ENCODE measurements at places on chromosomes 1 and 21.

DNA sequence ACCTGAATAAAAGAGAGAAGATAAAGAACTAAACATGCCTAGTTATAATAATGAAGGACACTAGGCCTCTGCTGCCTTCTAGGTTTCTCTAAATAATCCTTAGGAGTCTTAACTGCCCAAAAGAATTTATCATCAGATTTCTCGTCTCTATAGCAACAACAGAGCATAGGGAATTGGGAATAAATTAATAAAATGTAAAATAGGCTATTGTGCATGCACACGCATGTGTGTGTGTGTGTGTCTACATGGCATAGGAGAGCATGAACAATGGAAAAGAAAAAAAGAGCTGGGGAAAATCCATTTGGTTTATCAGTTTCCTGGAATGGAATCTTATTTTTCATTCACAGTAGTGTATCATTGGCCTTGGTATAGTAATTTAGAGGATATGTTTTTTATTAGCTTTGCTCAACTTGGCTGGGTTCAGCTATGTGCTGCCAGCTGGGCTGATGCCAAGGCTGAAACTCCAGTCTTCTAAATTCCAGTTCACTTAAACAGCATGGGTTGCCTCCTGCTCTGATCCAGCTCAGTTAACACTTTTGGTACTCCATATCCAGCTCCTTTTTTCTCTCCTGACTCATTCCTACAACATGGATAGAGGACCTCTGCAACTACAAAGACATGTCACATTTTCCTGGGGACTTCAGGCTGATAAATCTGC lies 80.6 kb upstream of the SLFNL1 start:
- no peak for DNase-seq

GRCh38 chr1:50177994-50178393 lies 69.3 kb downstream of the ELAVL4 start:
- no peak for DNase-seq

- DNase-seq: peak; percentile 9
These were observed 25.5 kb upstream of the MTMR11 start for GRCh38 chr1:149962039-149962647.

- DNase-seq: no peak
These were observed 124.7 kb downstream of the SYT2 start for GRCh38 chr1:202585590-202585933.

DNA sequence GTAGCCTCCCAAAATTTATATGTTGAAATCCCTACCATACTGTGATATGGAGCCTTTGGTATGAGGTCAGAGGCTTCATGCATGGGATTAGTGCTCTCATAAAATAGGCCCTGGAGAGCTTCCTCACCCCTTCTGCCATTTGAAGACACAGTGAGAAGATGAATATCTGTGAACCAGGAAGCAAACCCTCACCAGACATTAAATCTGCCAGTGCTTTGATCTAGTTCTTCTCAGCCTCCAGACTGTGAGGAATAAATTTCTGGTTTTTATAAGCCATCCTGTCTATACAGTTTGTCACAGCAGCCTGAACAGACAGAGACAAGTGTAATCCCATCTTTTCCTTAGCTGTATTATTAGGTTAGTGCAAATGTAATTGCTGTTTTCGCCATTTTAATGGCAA lies 88.4 kb downstream of the OLFML2B start:
- DNase-seq: no peak

DNA sequence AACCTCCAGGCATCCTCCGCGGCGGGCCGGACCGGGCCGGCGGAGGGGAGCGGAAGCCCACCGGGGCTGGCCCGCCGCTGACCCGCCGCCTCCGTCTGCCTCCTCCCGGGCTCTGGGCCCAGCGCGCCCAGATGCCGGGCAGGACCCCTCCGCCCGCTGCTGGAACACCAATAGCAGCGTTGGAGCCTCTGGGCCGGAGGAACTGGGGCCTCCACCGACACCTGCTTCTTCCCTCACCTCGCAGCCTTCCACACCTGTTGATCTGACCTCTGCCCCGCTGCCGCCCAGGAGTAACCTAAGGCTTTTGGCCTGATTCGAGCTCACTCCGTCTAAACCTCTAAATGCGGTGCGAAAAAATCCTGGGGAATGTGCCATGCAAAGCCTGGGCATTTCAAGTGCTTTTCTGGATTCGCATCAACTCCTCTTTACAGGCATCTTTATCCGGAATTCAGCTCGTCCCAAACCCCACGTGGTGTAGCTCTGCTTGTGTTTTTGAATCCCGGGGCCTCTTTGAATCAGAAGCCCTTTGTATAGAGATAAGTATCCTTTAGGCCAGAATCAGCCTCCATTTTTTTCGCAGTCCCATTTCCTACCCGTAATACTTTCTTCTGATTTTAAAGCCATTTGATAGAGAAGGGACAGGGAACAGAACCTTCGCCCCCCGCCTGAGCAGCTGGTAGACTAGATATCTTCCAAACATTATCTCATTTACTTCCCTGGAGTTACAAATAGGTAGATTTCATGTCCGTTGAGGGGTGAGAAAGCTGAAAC lies 680 bp upstream of the CNN3 start:
- DNase-seq: no peak

DNA sequence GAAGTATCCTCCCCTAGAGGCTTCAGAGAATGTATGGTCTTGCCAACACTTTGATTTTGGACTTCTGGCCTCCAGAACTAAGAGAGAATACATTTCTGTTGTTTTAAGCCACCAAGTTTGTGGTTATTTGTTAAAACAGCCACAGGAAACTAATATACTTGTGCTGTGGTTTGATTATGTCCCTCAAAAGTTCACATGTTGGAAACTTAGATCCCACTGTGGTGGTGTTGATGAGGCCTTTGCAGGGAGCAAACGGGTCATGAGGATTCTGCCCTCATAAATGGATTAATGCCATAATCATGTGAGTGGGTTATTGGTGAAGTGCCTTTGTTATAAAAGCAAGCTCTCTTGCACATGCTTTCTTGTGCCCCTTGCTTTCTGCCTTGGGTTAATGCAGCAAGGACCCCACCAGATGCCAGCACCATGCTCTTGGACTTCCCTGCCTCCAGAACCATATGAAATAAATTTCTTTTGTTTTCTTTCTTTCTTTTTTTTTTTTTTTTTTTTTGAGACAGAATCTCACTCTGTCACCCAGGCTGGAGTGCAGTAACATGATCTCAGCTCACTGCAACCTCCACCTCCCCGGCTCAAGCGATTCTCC lies 157.3 kb downstream of the CLIC6 start:
- no peak for DNase-seq

DNA sequence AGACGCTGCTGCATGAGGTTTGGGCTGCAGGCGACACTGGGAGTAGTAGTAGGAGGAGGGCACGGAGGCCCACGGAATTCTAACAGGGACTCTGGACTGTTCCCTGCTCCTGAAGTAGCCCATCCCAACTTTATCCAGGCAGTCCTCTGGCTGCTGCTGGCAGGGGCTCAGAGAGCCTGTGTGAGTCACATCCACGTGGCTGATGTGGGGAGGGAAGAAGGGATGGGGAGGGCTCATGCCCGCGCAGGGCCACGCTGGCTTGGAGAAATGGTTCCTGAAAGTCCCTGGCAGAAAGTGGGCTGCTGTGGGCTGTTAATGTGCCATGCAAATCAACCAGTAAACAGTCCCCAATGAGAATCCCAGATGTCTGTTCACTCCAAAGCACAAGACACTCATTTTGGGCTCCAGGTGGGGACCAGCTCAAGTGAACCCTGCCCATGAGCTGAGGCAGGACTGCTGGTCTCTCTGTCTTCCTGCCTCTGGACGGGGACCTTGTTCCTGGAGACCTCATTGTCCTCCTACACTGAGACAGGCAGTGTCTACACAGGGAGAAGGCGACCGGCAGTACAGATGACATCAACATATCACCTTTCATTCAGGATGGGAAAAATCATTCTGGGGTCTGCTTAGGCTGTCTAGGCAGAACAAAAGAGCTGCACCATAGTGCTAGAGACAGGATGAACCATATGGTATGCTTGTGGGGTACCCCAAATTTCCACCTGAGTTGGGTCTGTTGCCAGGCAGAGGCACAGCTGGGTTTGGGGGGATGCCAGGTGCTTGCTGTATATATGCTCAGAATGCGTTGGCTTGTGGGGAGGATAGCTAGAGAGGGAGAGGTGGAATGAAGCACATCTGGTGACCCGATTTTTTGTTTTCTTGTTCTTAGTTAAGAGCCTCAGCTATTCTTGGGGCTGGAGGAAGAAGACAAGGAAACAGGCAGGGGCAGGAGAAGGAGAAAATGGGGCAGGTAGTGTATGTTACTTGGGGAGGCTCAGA lies 57.9 kb upstream of the FMOD start:
- no peak for DNase-seq

DNA sequence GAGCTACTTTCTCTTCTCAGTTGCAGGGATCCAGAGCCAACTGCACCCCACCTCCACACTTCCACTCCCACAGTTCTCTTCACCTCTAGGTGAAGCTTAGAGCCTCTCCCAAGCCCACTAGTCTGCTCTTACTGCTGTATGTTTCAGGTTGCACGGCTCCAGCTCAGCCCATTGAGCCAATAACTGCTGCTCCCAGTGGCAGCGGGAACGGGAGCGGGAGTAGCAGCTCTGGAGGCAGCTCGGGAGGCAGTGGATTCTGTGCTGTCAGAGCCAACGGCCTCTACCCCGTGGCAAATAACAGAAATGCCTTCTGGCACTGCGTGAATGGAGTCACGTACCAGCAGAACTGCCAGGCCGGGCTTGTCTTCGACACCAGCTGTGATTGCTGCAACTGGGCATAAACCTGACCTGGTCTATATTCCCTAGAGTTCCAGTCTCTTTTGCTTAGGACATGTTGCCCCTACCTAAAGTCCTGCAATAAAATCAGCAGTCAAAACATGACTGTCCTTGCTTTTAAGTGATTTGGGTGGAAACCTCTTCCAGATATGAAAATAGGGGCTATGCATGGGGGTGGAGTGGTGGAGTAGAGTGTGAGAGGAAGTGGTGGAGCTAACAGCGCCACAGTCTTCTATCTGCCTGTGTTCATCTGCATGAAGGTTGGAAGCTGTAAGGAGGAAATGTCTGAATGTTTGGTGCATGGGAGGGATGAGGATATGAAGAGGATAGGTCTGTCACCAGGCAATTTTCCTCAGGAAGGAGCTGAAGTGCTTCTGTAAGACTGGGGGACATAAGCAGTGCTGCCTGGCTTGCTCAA lies 29.6 kb downstream of the CHIA start:
- DNase-seq: no peak

DNA sequence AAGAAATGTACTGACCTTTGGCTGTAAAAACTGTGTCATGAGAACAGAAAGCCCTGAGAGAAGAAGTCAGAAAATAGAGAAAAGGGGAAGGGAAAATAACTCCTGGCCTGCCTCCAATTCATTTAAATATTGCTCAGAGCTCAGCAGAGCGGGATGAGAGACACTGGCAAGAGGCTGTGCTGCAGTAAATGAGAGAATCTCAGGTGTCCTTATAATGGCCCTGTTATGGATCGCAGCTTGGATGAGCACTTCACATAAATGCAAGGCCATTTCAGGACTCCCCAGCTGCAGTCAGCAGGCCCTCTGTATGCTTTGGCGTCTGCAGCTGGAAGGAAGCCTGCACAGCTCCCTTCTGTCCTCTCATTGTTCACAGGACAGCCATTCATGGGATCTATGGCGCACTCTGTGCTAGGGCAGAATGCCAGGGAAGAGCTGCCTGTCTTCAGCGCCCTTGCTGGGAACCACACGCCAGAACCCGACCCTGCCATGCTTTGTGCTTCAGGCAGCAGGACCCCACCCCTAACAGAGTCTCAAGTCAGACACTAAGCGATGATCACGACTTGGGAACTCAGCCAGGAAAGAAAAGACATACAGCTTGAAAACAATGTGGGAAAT lies 20.7 kb upstream of the ABCB10 start:
- DNase-seq: no peak

GRCh38 chr1:36663772-36664430 lies 181.2 kb upstream of the CSF3R start:
- no peak for DNase-seq

- DNase-seq: no peak
These were observed 30.1 kb upstream of the RUNX1 start for GRCh38 chr21:35079181-35079580.

DNA sequence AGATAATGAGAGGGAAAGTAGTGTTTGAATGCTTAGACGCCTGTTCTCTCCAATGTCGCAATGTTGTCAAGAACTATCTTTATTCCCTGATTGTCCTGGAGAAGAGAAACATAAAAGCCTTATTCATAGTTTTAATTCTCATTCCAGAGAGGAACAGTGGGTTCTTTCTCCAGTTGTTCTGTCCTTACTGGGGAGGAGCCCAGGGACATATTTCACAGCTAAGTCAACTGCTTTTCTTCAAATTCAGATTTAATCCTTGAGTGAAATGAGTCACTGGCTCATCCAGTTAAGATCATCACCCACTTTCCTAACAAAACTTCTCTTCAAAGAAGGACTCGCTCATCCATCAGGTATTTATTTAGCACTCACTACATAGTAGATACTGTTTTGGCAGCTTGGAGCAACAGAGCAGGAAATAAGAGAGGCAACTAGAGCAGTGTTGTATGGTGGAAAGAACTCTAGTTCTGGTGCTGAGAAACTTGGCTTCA lies 365.7 kb upstream of the USP24 start:
- no peak for DNase-seq

DNA sequence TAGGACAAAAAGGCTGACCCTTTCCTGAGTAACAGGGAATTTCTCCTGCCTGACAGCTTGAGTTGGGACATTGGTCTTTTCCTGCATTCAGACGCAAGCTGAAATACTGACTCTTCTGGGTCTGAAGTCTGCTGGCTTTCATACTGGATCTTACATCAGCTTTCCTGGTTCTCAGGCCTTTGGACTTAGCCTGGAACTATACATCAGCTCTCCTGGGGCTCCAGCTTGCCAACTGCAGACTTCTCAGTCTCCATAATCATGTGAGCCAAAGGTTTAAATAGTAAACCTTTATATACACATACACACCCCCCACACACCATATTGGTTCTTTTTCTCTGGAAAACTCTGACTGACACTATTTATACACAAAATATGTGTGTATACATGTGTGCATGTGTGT lies 59.0 kb upstream of the KCND3 start:
- DNase-seq: no peak

- DNase-seq: no peak
These were observed 842 bp downstream of the ATXN7L2 start for GRCh38 chr1:109484519-109484975.

DNA sequence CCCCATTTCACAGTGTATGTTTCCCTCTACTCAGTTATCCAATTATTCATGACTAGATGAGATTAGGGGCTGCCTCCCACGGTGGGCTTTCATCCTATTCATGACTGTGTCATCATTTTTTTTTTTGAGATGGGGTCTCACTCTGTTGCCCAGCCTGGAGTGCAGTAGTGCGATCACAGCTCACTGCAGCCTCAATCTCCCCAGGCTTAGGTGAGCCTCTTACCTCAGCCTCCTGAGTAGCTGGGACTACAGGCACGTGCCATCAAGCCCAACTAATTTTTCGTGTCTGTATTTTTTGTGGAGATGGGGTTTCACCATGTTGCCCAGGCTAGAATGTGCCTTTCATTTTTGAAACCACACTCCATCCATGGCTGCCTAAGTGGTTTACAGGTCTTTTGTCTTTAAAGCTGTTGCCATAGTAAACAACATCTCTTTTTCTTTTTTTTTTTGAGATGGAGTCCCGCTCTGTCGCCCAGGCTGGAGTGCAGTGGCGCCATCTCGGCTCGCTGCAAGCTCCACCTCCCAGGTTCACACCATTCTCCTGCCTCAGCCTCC lies 60.0 kb downstream of the PIK3CD start:
- DNase-seq: no peak

Data from esophagus squamous epithelium (tissue), 5 donors.